ENCODE measurements at places on chromosomes 5 and 9.

- DNase-seq = no peak
These were observed 10.8 kb downstream of the NR4A3 start for GRCh38 chr9:99832558-99832864.

DNA sequence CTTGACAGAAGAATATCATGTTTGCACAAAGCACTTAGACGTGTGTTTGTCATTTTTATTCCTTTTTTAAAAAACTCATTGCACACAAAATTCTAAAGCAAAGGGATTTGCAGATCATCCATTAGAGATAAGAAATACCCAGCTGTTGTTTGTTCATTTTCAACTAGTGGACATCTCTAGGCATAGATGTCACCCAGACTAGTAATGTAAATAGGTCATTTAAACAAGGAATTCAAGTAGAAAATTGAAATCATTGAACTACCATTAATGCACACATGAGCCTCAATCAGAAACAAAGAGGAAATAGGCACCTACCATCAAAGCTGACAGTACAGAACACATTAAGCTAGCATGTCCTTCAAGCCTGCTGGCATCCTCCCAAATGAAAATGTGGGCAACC, 107.3 kb downstream of the OR2K2 start:
- no peak for DNase-seq

DNA sequence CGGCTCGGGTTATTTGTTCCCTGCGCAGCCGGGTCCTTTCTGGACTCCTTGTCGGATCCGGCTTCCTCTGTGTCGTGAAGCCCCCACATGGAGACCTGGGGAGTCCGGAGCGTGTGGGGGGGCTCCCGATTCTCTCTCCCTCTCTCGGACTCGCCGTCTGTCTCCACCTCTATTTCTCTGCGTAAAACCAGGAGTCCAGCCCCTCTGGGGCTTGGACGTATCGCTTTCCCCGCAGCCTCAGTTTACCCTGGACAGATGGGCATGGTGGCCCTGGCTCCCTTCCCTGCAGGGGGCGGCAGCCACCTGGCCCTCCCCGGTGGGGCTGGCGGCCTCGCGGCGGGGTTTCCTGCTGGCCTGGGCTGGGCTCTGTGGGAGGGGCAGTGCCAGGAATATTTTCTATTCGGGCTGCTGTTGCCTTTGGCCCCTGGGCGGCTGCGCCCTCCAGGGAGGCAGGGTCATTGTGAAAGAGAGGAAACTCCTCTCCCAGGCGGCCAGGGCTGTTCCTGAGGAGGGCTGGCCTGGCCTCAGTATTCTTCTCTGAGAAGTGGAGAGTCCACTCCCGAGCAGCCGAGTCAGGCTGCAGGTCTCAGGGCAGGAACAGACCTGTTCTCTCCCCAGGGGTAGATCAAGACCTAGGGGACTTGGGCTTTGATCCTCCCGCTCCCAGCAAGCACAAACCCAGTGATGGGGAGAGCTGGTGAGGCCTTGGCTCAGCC, 665 bp downstream of the ASS1 start:
- no peak for DNase-seq

DNA sequence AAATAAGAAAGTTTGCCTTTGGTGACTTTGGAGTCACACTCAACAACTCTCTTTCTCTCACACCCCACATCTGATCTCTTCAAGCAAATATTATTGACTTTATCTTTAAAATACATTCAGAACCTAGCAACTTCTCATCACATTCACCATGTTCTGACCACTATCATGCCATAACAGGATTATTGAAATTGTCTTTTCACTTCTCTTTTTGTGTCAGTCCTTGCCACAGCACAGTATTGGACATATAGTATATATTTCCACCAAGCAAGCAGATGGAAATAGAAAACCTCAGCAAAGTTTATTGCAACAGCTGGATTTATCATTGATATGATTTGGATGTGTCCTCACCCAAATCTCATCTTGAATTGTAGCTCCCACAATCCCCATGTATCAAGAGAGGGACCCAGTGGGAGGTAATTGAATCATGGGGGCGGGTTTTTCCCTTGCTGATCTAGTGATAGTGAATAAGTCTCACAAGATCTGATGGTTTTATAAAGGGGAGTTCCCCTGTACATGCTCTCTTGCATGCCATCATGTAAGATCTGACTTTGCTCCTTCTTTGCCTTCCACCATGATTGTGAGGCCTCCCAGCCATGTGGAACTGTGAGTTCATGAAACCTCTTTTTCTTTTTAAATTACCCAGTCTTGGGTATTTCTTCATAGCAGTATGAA, 26.9 kb upstream of the ITGA1 start:
- DNase-seq = no peak

DNA sequence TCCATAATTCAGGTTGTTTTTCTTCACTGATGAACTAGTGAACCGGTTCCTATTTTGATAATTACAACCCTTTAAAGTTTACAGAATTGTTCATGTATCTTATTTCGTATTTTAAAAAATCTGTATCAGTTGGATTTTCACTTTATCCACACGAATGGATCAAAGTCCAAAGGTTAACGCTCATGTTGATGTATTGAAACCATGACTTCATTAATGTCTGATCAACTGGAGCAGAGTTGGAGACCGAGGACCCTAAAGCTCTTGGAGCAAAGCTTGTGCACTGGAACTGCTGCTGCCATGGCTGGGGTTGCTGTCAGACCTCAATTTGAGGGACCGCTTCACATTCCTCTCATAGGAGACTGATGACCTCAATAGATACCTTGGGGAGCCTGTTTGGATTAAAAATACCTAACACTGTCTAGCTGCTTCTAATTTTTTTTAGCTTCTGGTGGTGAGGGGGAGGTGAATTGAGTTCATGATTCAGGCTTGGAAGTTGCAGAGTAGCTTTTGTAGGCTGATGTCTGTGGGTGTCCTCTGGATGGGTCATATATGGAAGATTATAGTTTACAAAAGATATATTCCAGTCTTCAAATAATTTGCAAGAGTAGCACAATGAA, 45.1 kb downstream of the KIAA1958 start:
- DNase-seq = no peak

DNA sequence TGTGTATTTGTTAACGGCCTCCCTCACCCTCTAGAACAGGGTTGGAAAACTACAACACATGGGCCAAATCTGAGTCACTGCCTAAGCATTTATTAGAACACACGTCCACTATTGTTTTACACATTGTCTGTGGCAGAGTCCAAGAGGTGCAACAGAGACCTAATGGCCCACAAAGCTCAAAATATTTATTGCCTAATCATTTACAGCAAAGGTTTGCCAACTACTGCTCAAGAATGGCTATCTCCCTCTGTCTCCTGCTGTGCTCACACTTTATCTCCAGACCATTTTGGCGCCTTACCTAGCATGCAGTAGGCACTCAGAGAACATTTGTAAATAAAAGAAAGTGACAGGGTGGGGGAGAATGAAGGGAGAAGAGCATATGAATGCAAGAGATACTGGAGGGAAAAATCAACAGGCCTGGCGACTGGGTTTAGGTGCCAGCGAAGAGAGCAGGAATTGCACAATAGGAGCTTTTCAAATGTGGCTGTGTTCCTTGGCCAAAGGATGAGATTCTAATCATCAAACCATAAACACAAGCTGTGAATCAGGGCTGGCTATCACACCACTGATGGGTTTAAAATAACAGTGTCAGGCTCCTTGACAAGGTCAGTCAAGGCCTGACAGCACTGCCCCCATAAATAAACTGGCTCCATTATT, 80.3 kb downstream of the EPB41L4A start:
- DNase-seq = no peak

DNA sequence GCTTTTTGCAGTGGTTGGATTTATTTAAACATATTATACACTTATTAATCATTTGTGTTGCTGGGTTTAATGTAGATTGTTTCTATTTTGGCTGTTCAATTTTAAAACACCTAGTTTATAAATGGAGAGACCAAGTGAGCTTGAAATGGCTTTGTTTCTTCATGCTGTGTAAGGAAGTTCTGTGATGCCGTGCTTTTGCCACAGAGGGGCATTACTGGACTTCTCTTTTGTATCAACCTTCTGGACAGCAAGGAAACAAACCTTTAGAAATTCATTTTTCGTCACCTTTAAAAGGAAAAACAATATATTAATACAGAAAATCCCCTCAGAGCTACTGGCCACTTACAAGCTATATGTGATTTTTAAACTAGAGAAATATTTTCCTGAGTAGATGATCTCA, 81.9 kb downstream of the DMRTA1 start:
- DNase-seq = no peak

- no peak for DNase-seq
These were observed 746.5 kb upstream of the ZNF608 start for GRCh38 chr5:125492977-125493376.

DNA sequence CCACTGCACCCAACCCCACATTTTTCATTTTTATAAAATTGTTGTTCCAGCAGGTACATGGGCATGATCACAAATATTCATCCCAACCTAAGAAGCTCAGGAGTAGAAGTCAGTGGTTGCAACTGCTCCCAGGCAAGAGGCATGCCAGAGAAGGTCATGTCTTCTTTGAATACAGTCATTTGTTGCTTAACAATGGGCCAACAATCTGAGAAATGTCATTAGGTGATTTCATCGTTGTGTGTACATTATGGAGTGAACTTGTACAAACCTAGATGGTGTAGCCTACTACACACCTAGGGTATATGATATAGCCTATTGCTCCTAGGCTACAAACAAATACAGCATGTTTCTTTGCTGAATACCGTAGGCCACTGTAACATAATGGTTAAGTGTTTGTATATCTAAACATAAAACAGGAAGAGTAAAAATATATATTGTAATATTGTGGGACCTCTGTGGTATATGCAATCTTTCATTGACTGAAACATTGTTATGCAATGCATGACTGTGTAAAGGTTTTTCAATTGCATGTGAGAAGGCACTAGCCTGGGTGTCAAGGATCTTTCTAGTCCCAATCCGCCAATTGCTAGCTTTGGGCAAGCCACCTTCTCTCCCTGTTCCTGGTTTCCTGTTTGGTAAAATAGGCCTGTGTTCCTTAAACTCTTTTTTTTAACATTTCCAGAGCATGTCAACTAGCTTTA, 27.6 kb downstream of the ATP10B start:
- DNase-seq = no peak

GRCh38 chr5:141935538-141935937, 11.9 kb downstream of the DELE1 start:
- no peak for DNase-seq

GRCh38 chr5:24904981-24905517, 260.3 kb upstream of the CDH10 start:
- DNase-seq = no peak

GRCh38 chr9:114754581-114754980, 51.3 kb downstream of the TNFSF15 start:
- DNase-seq = peak; percentile 23

- DNase-seq = no peak
These were observed 352.3 kb downstream of the SLCO4C1 start for GRCh38 chr5:101943784-101944183.

DNA sequence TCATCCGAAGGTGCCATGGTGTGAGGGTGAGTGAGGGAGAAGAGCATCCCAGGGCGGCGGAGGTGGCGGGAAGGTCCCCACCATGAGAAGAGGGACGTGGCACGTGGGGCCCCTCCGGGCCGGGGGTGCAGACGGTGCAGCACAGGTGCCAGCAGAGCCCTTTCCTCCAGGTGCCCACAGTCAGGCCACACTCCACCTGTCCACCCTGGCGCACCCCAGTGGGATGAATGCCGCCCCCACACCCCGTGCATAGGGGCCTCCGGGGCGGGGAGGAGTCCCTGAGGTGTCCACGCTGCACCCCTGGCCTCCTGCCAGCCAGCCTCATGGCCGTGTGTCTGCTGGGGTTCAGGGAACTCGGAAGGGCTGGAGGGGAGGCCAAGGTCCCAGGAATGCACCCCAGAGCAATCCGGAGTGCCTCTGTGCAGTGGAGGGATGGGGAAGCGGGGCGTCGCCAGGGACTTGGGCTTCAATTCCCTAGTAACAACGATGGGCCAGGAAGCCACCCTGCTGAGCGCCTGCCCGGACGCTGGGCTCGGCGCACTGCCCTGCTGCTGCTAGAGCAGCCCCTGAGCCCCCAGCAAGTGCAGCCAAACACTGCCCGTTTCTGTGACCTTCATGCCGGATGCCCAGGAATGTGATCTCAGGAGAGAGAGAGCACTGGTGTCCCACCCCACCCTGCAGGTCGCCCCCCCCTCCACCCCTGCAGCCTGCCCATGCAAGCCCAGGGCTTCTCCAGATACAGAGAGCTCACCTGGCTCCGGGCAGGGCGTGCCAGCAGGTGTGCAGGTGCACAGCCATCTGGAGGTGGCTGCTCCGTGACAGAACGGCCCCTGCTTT, 8.8 kb upstream of the NACC2 start:
- DNase-seq = no peak

- no peak for DNase-seq
These were observed 87.1 kb downstream of the CEMIP2 start for GRCh38 chr9:71681104-71681707.

- DNase-seq = peak; percentile 61
These were observed 130.3 kb downstream of the RGS3 start for GRCh38 chr9:113593682-113594281.

GRCh38 chr9:86202338-86202882, 57.0 kb downstream of the C9orf153 start:
- DNase-seq = peak; percentile 68

DNA sequence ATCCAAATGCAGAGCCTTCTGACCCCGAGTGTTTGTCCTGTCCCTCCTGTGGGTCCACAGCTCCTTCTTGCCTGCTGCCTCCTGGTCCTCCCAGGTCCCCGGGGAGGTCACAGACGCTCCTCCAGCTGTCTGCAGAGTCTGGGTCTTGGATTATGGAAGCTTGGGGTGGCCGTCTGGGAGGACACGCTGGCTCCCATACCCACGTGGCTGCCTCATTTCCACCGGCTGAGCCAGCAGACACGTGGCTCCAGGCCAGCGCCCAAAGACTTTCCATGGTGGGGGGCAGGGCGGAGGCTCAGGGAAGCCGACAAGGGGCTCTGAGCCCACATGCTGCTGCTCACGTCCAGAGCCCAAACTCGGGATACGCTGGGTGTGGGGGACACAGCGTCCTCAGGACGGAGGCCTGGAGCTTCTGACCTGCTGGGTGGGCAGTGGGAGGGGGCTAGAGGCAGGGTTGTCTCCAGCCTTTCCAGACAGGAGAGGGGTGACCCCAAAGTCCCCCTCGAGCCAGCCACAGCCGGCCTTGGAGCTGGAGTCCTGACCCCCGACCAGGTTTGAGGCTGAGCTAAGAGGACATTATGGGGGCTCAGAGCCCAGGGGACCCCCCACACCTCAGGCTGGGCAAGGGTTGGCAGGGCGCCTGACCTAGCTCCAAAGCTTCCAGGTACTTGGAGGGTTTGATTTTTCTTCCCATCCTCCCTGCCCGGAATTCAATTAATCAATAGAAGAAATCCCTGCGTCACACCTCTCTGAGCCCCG, 24.2 kb upstream of the RNU6ATAC start:
- DNase-seq = no peak

GRCh38 chr9:121765021-121765950, 113.9 kb downstream of the DAB2IP start:
- no peak for DNase-seq

GRCh38 chr9:90834828-90835595, 33.4 kb downstream of the SYK start:
- DNase-seq = no peak

- DNase-seq = no peak
These were observed 153.7 kb downstream of the CAVIN4 start for GRCh38 chr9:100731557-100731956.

- peak; percentile 75 for DNase-seq
These were observed 63.6 kb upstream of the SLC28A3 start for GRCh38 chr9:84404095-84404686.

Measured in GM20000 (cell line).